BJ (cell line): ENCODE measurements at places on chromosomes 11 and 22. TPM values are rescaled to one million over a fixed set of nuclear protein-coding genes. Genes with fewer than 3 reads are reported as not detected.

Gene SH3BP1
- 4.7 and 5.8 TPM in 2 replicates for polyA plus RNA-seq

Gene PIH1D2
- 0.82 and 1.7 TPM in 2 replicates for polyA plus RNA-seq

Gene OTOG
- polyA plus RNA-seq: not detected in 2 replicates

Gene C1QTNF4
- 0.04 and 0.05 TPM in 2 replicates for polyA plus RNA-seq

Gene KLHL35
- polyA plus RNA-seq: 1.7 and 3.1 TPM in 2 replicates

Gene RHOG
- polyA plus RNA-seq: 61.2 and 96.8 TPM in 2 replicates

Gene UBASH3B
- 22.2 and 28.4 TPM in 2 replicates for polyA plus RNA-seq

Gene NDUFV1
- polyA plus RNA-seq: 97.9 and 149 TPM in 2 replicates

Gene SHANK3
- 0.21 and 0.25 TPM in 2 replicates for polyA plus RNA-seq

Gene BIRC3
- 0.48 and 0.97 TPM in 2 replicates for polyA plus RNA-seq

Gene CBX7
- 4.2 and 5.3 TPM in 2 replicates for polyA plus RNA-seq

Gene TBX1
- not detected in 2 replicates for polyA plus RNA-seq

Gene SYT8
- not detected in 2 replicates for polyA plus RNA-seq

Gene FREY1
- 0.22 and 0.33 TPM in 2 replicates for polyA plus RNA-seq

Gene SOX6
- polyA plus RNA-seq: 1.9 and 2.0 TPM in 2 replicates

Gene PKNOX2
- polyA plus RNA-seq: 0.02 TPM in 1 of 2 replicates, not detected in the other

Gene MYBPC3
- not detected in 2 replicates for polyA plus RNA-seq

Gene SF3A1
- 43.2 and 66.8 TPM in 2 replicates for polyA plus RNA-seq

Gene SPI1
- polyA plus RNA-seq: not detected in 2 replicates

Gene SUSD2
- 2.6 and 5.2 TPM in 2 replicates for polyA plus RNA-seq

Gene TCN2
- 9.1 and 15.8 TPM in 2 replicates for polyA plus RNA-seq

Gene OR52D1
- not detected in 2 replicates for polyA plus RNA-seq

Gene CCDC157
- polyA plus RNA-seq: 1.3 and 1.6 TPM in 2 replicates

Gene TBX10
- not detected in 2 replicates for polyA plus RNA-seq

Gene PSMC3
- polyA plus RNA-seq: 187 and 191 TPM in 2 replicates

Gene SELENOH
- polyA plus RNA-seq: 50.7 and 68.3 TPM in 2 replicates

Gene PLA2G3
- polyA plus RNA-seq: 0.04 TPM in 1 of 2 replicates, not detected in the other

Gene OR8D1
- polyA plus RNA-seq: not detected in 2 replicates

Gene HEPN1
- polyA plus RNA-seq: not detected in 2 replicates

Gene FHIP1B
- 22.1 and 30.6 TPM in 2 replicates for polyA plus RNA-seq

Gene MCAM
- polyA plus RNA-seq: 11.6 and 19.2 TPM in 2 replicates

Gene PDGFD
- 0.72 and 1.2 TPM in 2 replicates for polyA plus RNA-seq

Gene KRTAP5-11
- polyA plus RNA-seq: not detected in 2 replicates

Gene BATF2
- polyA plus RNA-seq: 1.1 and 1.5 TPM in 2 replicates

Gene EHBP1L1
- polyA plus RNA-seq: 17.9 and 30.9 TPM in 2 replicates

Gene HBG1
- not detected in 2 replicates for polyA plus RNA-seq

Gene OR9G1
- not detected in 2 replicates for polyA plus RNA-seq
